ENCODE measurements at places on chromosomes 11 and 22. TPM values are rescaled to one million over a fixed set of nuclear protein-coding genes. Genes with fewer than 3 reads are reported as not detected.

DNA sequence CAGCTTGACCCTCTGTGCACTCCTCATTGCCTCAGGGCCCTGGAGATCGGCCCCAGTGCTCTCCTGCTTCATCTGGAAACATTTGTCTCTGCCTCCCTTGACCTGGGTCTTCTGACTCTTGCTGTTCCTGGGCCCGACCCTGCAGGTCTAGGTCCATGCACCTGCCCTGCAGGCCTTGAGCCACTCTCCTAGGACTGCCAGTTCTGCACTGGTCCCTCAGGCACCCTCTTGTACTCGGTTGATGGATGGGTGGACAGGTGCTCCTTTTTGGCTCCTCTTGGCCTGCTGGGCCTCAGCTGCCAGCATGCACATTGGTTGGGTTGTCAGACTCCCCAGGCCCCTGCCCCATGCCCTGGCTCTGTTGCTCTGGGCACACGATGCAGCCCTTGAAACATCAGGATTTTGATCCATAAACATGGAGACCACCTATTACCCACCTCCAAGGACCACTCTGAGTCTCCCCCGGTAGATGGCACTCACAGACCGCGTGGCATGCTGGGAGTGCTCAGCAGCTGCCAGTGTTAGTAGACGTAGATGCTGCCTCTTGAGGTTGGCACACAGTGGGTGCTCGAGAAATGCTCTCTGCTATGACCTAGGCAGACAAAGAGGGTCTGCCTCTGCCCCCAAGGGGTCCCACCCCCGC lies 20.2 kb upstream of the ACR start:
- DNase-seq, result no peak

DNA sequence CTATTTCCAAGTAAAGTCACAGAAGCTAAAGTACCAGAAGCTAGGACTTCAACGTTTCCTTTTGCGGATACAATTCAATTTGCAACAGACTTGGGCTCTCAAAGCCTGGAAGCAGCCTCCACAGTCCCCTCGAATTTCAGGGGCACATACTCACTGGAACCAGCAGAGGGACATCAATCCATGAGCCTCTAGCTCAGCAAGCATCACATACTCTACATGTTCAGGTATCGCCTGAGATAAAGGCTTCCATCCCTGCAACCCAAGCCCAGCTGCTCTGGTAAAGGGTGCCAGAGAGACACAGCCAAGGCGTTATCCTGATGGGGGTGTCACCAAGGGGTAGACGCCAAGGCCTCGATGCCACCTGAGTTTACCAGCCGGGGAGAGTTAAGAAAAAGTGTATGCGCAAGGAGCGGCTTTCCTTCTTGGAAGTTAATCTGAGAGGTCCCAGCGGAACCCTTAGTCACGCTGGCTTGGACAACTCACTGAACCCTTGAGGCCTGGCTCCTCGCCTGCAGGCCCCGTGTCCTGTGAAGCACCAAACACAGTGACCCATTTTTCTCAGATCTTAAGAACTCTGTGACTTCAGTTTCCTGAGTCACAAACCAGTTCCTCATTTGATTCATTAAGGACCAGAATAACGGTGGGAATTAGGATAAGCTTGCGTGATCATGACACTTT lies 13.0 kb downstream of the LTO1 start:
- no peak for DNase-seq

DNA sequence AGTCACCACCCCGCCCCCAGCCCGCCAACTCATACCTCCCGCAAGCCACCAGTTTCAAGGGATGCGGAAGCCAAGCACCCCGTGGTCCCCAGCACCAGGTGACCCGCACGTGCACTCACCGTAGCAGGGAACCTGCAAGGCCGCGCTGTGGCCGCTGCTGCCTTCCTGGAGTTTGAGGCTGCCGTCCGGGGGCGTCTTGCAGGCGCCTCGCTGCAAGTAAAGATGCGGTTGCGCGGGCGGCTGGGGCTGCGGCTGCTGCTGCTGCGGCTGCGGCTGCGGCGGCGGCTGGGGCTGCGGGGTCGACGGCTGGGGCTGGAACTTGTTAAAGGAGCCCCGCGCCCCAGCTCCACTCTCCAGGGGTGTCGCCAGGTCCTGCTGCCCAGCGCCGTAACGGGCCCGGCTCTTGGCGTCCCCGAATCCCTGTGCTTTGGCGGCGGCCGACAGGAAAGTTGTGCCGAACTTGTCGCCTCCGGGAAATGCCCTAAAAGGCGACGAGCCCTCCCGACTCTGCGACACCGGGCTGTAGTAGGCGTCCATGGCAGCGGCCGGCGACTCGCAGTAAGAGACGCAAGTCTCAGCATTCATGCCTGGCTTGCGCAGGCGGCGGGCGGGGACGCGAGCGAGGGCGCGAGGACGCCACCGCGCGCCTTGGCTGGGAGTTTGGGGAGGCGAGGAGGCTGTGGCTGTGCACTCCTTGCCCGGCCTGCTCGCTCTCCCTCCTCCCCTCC lies at the start of gene ALX4:
Gene ALX4, minus strand, starts transcription at position 662 of the 728 bp plus-strand sequence. Its CDS starts 77 bp downstream, at position 585.
- DNase-seq, result no peak

- DNase-seq, result no peak
These were observed 19.6 kb upstream of the CCDC134 start for GRCh38 chr22:41780746-41781505.

GRCh38 chr11:87463486-87464102 lies 425.9 kb downstream of the TMEM135 start:
- no peak for DNase-seq

GRCh38 chr11:2156416-2157182 lies 4.4 kb downstream of the INS start:
- DNase-seq, result no peak

DNA sequence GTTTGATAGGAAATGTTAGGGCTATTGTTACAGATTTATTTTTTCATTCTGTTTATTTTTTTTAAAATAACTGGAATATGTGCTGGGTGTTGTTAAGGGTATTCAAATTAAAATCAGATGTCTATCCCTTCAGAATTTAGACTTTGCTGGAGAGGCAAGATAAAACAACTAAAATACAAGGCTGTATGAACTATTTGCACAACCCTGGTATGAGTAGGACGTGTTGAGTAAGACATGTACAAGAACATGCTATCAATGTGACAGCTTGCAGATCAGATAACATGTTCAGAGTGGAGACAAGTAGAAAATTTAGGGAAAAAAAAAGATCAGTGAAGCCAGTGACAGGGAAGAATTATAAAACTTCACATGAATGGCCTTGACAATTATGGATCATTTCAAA lies 853.5 kb downstream of the METTL15 start:
- DNase-seq, result no peak

GRCh38 chr22:17748555-17749353 lies 25.5 kb downstream of the BID start:
- no peak for DNase-seq

GRCh38 chr11:23789938-23790371 lies 706.9 kb upstream of the LUZP2 start:
- DNase-seq, result no peak

GRCh38 chr11:10894666-10895065 lies 36.8 kb upstream of the ZBED5 start:
- no peak for DNase-seq

DNA sequence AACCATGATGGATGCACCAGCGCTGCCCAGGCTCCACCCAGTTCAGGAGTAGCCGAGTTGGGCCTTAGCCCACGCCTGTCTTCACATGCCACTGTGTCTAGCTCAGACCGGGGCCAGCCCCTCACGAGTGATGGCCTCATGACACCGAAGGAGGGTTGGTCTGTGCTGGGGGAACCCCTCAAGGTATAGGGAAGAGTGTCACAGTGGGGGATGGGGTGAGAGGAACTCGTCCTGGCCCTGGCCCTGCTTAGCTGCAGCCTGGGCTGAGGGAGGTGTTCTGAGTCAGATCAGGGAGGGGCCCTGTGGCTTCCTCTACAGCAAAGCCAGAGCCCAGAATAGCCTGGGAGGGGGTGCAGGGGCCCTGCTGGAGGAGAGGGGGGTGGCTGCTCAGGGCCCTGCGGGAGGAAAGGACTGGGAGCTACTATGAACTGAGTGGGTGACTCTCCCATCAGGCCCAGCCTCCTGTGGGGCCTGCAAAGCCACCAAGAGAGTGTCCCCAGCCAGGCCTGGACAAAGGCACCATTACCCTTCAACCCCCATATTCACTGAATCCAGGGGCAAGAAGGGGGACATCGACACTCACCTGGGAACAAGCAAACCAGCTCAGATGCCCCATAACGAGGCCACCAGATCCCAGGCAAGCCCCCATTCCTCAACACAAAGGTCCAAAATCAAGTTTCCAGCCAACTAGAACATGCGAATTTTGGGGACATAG lies 41.2 kb downstream of the IGLL5 start:
- no peak for DNase-seq

DNA sequence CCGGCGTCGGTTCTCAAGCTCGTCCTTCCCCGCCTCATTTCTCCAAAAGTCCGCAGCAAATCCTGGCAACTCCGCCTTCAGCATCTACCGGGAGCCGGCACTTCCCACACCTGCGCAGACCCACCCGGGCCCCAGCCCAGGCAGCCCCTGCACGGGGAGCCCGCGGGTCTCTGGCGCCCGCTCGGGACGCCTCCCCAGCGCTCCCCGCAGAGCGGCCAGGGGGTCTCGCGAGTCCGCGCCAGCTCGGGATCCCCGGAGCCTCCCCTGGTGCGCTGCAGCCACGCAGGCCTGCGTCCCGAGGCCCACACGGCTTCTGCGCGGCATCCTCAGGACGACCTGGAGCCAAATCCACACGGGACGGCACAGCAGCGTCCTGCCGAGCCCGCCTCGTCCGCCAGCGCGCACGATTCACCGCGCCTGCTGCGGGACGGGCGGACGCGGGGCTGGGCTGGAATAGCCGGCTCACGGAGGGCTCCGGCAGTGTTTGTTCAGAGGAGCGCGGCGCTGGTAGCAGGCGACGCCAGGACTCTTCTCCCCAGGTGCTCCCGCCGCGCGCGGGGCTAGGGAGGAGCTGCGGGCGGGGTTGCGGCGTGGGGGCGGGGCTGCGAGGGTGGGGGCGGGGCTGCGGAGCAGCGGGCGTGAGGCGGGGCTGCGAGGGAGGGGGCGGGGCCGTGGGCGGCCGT lies 816 bp upstream of the PHRF1 start:
- no peak for DNase-seq

- no peak for DNase-seq
These were observed 85.8 kb downstream of the FANCF start for GRCh38 chr11:22539821-22540256.

DNA sequence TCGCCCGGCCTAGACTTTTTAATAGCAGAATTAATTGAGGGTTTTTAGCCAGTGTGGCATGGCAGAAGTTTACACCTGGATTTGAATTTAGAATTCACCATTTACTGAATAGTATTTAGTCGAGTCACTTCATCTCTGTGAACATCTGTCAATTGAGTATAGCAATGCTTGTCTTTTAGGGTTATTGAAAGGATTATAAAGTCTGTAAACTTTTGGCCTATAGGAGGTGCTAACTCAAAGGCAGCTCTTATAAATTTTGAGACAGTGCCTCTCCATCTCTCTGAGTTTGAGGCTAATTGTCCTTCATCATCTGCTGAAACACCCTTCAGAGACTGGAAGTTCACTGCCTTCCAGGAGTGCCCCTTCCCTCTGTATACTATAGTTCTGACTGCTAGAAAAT lies 205.0 kb downstream of the NELL1 start:
- no peak for DNase-seq

- no peak for DNase-seq
These were observed 80.5 kb downstream of the BRD1 start for GRCh38 chr22:49747130-49747529.

GRCh38 chr11:73648571-73649046 lies 2.2 kb downstream of the PLEKHB1 start:
- no peak for DNase-seq

DNA sequence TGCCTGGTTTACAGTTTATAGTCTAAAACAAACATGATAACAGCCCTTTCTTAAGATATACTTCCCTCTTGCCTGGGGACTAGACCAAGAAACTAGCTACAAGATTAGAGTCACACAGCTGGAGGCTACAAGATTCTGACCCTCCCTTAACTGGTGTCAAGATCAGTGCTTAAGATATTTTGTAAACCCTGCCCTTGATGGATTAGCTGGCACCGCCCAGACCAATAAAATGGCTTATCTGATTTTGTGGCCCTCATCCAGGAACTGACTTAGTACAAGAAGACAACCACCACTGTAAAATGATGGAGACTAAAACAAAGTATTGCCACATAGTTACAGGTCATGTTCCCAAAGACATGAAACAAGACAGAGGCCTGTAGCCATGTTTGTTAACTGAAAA lies 53.4 kb downstream of the FAM181B start:
- no peak for DNase-seq

- no peak for DNase-seq
These were observed 53.6 kb upstream of the CSNK2A3 start for GRCh38 chr11:11406652-11407051.

- no peak for DNase-seq
These were observed 1328.7 kb upstream of the RAG2 start for GRCh38 chr11:37926772-37927171.

TUB gene
- total RNA-seq, result 5.9 TPM

NUP160 gene
- total RNA-seq, result 34.2 TPM

LTO1 gene
- total RNA-seq, result 19.2 TPM

NXPE2 gene
- total RNA-seq, result not detected

CCDC73 gene
- not detected for total RNA-seq

All from mesenteric fat pad (tissue), 1 donor.